CMK (cell line): ENCODE measurements at places on chromosomes 5 and 9.

- no peak for DNase-seq
Measured at GRCh38 chr5:11656916-11657315, 247.3 kb downstream of the CTNND2 start.

- DNase-seq = no peak
Measured at GRCh38 chr5:167918184-167918812, 373.1 kb upstream of the WWC1 start.

DNA sequence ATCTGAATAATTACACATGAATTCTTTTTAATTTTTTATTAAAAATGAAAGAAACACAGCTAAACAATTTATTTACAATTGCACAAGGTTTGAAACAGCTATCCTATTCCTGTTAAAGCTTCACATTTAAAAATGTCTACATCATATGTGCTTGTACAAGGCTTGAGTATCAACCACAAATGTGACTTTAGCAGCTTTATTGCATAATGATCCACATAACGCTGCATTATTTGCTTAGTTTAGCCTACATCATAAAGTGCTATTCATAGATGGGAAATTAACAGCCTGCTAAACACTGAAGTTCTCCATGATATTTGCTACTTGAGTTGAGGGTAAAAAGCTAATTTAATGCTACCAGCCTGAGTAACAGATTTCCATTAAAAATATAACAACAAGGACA, 45.0 kb downstream of the TRIM36 start:
- no peak for DNase-seq

GRCh38 chr9:111197256-111197655, 132.8 kb downstream of the OR2K2 start:
- DNase-seq = no peak

DNA sequence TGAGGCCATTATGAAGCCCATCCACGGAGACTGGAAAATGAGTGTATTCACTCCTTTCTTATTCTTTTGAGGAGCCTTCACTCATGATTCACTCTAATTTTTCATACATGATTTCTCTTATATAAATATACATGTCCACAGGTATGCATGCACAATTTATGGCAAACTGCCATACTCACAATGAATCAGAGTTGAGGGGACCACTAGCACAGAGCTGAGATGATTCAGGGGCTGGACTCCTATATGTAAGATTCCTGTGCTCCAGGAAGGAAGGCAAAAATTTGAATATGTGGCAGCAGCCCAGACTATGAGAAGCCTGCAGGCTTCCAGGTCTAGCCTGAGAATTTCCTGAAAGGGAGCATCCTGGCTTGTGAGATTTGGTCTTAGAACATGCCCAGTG, 484.6 kb downstream of the PRELID2 start:
- no peak for DNase-seq

DNA sequence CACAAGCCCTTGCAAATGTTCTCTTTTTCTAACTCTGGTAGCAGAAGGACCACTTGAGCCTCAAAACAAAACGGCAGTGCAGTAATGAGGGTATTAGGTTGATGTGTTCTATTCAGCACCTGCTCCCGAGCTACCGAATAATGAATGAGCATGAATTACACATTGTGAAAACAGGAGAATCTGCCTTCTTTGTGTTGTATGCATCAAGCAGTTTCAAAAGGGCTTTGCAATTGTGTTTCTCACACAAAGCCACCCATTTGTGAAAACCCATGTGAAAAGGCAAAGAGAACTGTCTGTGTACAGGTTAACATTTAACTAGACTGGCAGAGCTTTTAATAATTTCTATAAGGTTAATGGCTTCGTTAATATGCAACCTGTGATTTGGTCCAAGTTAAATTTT, 97.8 kb downstream of the STK32A start:
- DNase-seq = no peak

GRCh38 chr9:133850161-133850560, 112.0 kb upstream of the SARDH start:
- no peak for DNase-seq

- DNase-seq = no peak
Measured at GRCh38 chr5:65808818-65809217, 86.8 kb downstream of the NLN start.

DNA sequence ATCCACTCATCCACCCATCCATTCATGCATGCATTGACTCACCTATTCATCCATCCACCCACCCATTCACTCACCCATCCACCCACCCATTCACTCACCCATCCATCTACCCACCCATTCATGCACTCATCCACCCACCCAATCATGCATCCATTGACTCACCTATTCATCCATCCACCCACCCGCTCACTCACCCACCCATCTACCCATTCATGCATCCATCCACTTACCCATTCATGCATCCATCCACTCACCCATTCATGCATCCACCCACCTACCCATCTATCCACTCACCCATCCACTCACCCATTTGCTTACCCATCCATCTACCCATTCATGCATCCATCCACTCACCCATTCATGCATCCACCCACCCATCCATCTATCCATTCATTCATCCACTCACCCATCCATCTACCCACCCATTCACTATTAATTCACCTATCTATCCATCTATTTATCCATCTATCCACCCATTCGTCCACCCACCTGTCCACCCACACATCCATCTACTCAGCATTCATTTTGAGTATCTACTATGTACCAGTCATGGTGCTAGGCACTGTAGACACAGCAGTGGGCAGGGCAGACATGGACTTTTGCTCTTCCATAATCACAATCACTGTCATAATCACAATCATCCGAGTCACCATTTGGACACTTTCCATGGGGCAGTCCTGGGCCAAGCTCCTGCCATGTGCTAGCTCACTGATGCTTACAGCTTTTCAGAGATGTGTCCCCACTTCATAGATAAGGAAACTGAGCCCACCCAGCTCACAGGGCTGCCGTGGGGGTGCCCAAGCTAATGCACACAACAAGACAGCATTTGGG, 34.4 kb downstream of the HMCN2 start:
- no peak for DNase-seq

- DNase-seq = no peak
Measured at GRCh38 chr5:156617426-156617825, 232.7 kb upstream of the PPP1R2B start.

DNA sequence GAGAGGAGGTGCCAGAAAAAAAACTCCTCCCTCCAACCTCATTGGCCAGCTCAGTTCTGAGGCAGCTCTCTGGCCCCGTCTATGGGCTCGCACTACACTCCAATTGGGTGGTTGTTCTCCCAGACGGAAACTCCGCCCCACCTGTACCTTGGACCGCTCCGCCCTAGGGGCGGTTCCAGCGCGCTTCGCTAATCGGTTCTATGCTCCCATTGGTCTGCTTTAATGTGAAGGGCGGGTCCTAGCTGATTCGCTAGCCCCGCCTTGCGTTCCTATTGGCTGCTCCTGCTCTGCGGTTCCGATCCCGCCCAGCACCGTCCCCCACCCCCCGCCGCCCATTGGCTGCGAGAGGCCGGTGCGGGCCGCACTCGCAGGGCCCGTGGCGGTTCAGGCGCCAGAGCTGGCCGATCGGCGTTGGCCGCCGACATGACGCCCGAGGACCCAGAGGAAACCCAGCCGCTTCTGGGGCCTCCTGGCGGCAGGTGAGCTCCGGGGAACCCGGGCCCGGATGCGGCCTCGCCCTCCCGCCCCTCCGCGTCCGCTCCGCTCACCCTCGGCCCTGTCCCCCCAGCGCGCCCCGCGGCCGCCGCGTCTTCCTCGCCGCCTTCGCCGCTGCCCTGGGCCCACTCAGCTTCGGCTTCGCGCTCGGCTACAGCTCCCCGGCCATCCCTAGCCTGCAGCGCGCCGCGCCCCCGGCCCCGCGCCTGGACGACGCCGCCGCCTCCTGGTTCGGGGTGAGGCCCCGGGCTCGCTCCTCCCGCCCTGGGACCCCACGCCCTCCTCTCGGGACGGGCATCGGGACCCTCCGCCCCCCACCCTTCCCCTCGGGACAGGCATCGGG, at the start of gene SLC2A8:
Gene SLC2A8, plus strand, starts transcription at position 362 of the 838 bp plus-strand sequence. Its CDS starts 62 bp downstream, at position 424.
- no peak for DNase-seq

GRCh38 chr5:23631302-23632045, 124.1 kb downstream of the PRDM9 start:
- DNase-seq = no peak

DNA sequence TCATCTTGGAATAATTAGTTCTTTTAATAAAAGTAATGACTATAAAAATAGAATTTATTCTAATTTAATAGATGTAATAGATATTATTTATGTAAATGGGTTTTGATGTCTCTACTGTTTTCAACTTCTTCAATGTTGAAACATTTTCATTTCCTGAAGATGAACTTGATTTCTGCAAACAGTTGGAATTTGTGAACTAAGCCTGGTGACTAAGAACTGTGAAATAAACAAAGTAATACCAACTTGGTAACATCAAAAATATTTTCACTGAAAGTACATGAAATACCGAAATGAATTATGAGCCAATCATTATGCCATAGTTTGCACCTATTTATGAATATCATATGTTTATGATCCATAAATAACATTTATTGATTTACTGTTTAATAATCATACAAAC, 143.8 kb upstream of the FGF10 start:
- DNase-seq = no peak

- DNase-seq = no peak
Measured at GRCh38 chr5:136924490-136924889, 559.1 kb upstream of the TRPC7 start.

DNA sequence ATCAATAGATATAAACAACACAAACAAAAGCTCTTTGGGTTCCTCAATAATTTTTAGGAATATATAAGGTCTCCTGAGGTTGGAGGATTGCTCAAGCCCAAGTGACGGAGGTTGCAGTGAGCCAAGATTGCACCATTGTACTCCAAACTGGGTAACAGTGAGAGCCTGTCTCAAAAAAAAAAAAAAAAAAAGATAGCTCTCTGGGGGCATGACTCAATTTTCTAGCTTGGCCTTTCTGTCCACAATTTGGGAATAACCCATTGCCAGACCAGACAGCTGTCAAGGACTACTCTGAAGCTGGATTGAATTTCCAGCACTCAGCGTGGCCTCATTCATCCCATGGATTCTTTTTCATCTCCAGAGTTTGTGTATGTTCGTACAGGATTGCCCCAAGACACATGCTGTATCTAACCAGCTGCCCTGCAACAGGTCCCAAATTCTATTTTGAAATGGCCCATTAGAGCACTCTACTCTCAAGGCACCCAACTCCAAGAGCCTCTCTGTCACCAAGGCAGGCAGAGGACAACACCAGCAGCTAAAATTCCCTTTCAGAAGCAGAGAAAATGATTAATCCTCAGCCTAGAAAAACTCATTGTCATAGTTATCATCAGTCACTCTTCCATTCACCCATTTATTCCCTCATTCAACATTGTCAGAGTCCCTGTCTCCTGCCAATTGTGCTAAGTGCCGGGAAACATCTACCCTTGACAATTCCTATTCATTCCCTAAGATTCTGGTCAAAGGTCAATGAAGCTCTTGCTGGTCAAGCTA, 8.7 kb downstream of the FAM193B start:
- no peak for DNase-seq
